ENCODE measurements at places on chromosomes 16 and 17. TPM values are rescaled to one million over a fixed set of nuclear protein-coding genes. Genes with fewer than 3 reads are reported as not detected.

GRCh38 chr17:9830711-9831110, 5.0 kb downstream of the GLP2R start:
- no peak for DNase-seq
- H3K27me3 ChIP-seq: peaks cover 2% of the 10 kb centered on the region
- no peaks in the 10 kb centered on the region for H3K36me3 ChIP-seq
- H3K4me1 ChIP-seq: no peaks in the 10 kb centered on the region
- no peak overlapping the region for H3K4me3 ChIP-seq

DNA sequence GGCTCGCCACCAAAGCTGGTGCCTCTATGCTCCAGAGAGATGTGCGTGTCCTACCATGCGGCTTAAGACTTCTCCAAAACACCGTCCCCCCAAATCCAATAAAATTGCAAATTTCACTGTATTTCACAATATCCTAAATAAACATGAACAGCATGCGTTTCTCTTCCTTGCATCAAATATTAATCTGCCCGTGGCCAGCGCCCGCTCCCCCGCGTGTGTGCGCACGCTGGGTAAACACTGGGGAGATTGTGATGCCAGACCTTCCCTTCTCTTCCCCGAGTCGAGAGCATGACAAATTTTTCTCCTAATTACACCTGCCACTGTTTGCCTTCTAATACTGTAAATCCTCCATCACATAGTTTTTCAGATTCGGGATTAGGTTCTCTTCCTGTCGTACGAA, 148.1 kb downstream of the MRM1 start:
- no peak overlapping the region for H3K27ac ChIP-seq
- no peak for DNase-seq
- no peaks in the 10 kb centered on the region for H3K27me3 ChIP-seq
- no peaks in the 10 kb centered on the region for H3K36me3 ChIP-seq
- H3K4me3 ChIP-seq: no peak overlapping the region

- H3K27ac ChIP-seq: peak overlapping the region; percentile 54
- DNase-seq: no peak
- peak overlapping the region; percentile 77 for H3K4me3 ChIP-seq
- no peaks in the 10 kb centered on the region for H3K36me3 ChIP-seq
- peaks cover 9% of the 10 kb centered on the region for H3K4me1 ChIP-seq
These were observed 914 bp downstream of the MAP1LC3B start for GRCh38 chr16:87392821-87393679.

DNA sequence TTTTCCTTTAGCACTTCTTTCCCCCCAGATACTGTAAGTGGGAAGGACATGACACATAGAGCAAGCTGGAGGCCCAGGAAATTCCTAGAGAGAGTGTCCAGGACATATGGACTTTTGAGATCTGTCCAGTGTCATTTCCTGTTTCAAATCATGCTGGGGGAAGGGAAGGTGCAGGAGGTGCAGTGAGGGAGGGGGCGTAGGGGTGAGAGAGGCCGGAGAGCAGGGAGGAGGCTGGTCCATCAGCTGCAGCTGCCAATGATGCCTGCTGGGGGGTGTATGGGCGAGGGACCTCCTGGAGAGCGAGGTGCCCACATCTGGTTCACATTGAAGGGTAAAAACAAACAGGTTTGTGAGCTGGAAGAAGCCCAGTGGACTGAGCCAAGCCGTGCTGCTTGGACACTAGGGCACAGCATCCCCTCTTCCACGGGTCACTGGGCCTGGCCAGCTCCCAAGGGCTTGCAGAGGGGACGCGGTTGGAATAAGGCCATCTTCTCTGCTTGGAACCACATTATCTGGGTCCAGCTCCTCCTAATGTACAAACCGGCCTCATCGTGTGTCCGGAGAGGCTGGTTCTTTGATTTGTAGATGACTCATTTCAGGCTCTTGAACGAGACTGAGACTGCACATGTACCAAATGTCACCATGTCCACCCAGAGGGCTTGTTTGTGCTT, 70.4 kb upstream of the SMURF2 start:
- no peaks in the 10 kb centered on the region for H3K4me1 ChIP-seq
- H3K4me3 ChIP-seq: no peak overlapping the region
- no peaks in the 10 kb centered on the region for H3K36me3 ChIP-seq
- DNase-seq: no peak
- no peaks in the 10 kb centered on the region for H3K27me3 ChIP-seq

DNA sequence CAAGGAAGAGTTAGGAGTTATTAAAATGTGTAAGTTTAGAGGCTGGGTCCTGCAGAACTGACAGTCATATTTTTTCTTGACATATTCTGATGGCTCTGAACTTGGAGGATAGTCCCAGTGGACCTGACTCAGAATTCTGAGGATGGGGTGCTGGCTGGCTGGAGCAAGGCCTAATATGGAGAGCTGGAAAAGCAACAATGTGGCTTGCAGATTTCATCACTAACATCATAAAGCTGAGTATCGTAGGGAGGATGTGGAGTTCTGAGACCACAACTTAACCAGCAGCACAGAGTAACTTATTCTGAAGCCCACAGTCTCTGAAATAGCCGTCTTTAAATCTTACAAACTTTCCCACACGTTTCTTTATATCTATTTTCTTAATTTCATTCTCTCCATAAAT, 2.3 kb downstream of the KRTAP1-5 start:
- H3K36me3 ChIP-seq: no peaks in the 10 kb centered on the region
- no peaks in the 10 kb centered on the region for H3K4me1 ChIP-seq
- no peak overlapping the region for H3K4me3 ChIP-seq
- H3K27ac ChIP-seq: no peak overlapping the region
- no peaks in the 10 kb centered on the region for H3K27me3 ChIP-seq
- no peak for DNase-seq

GRCh38 chr16:2004795-2005517, 4.7 kb downstream of the ZNF598 start:
- DNase-seq: no peak
- H3K4me1 ChIP-seq: peaks cover 15% of the 10 kb centered on the region
- H3K36me3 ChIP-seq: no peaks in the 10 kb centered on the region
- no peak overlapping the region for H3K27ac ChIP-seq
- H3K27me3 ChIP-seq: no peaks in the 10 kb centered on the region
- H3K4me3 ChIP-seq: 0 out of 2 replicates have a peak overlapping the region, but pooled peaks have one; percentile 1

GRCh38 chr16:47887496-47887895, 268.3 kb downstream of the ABCC12 start:
- H3K4me3 ChIP-seq: no peak overlapping the region
- no peak overlapping the region for H3K27ac ChIP-seq
- DNase-seq: no peak
- H3K27me3 ChIP-seq: no peaks in the 10 kb centered on the region

DNA sequence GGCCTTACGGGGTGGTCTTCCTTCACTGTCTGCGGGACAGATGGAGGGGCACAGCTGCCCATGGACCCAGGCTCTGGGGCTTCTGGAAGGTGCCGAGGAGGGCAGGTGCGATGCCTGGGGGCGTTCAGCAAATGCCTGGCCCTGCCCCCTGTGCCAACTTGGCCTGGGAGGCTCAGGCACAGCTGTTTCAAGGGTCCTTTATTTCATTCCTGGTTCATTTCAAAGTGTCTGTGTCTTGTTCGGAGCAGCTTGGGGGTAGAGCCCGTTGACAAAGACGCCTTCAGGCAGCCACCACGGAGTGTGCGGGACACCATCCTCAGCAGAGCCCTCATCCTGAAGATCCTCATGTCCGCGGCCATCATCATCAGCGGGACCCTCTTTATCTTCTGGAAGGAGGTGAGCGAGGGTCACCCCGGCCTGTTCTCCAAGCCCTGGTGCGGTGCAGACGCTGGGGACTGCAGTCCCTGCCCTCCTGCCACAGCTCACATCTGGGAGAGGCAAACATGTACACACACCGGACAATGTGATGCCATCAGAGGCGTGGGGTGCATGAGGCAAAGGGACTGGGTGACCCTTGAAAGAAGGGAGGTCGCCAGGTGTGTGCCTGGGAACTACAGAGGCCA, 43.9 kb downstream of the MEAK7 start:
- no peaks in the 10 kb centered on the region for H3K27me3 ChIP-seq
- no peak overlapping the region for H3K4me3 ChIP-seq
- DNase-seq: no peak
- H3K4me1 ChIP-seq: no peaks in the 10 kb centered on the region

Gene AIPL1
- not detected for total RNA-seq

All from GM12878 (cell line).